ENCODE measurements at places on chromosomes 7 and 10. TPM values are rescaled to one million over a fixed set of nuclear protein-coding genes. Genes with fewer than 3 reads are reported as not detected.

The ZNF365 gene
- total RNA-seq, result 0.50 TPM

The ANKRD30A gene
- not detected for total RNA-seq

The SFMBT2 gene
- 15.4 TPM for total RNA-seq

The RNF133 gene
- 2.6 TPM for total RNA-seq

The NEBL gene
- total RNA-seq, result 2.1 TPM

The PAPOLB gene
- total RNA-seq, result 0.32 TPM

The STEAP1 gene
- 14.6 TPM for total RNA-seq

The PRKAR2B gene
- 108 TPM for total RNA-seq

The NFE2L3 gene
- 1.5 TPM for total RNA-seq

The CREB5 gene
- 18.6 TPM for total RNA-seq

The UBE2H gene
- total RNA-seq, result 123 TPM

The TFPI2 gene
- total RNA-seq, result 1.9 TPM

The SPDYE18 gene
- total RNA-seq, result 2.8 TPM

The SP8 gene
- not detected for total RNA-seq

The SLC39A12 gene
- total RNA-seq, result not detected

The BAZ1B gene
- 55.3 TPM for total RNA-seq

The PAX4 gene
- not detected for total RNA-seq

The IRF5 gene
- 7.8 TPM for total RNA-seq

The ZNF853 gene
- 16.9 TPM for total RNA-seq

The SYCE1 gene
- total RNA-seq, result not detected

The STN1 gene
- total RNA-seq, result 27.7 TPM

The SH2D4B gene
- total RNA-seq, result not detected

The RAB19 gene
- not detected for total RNA-seq

The AKR1C2 gene
- total RNA-seq, result 9.9 TPM

The KIF20B gene
- total RNA-seq, result 2.1 TPM
